ENCODE measurements at places on chromosomes 5 and 9. TPM values are rescaled to one million over a fixed set of nuclear protein-coding genes. Genes with fewer than 3 reads are reported as not detected.

The SSBP2 gene
- 62.9 TPM for total RNA-seq

The FGF10 gene
- total RNA-seq: 10.4 TPM

The CEL gene
- total RNA-seq: 0.17 TPM

The SHOC1 gene
- total RNA-seq: not detected

The SRD5A1 gene
- total RNA-seq: 6.4 TPM

The SLIT3 gene
- total RNA-seq: 86.6 TPM

The RGS7BP gene
- total RNA-seq: 1.2 TPM

The MYOT gene
- 35.6 TPM for total RNA-seq

The CNTLN gene
- 10.6 TPM for total RNA-seq

The TRIM14 gene
- total RNA-seq: 6.1 TPM

The UGT3A1 gene
- not detected for total RNA-seq

The PRDM9 gene
- total RNA-seq: not detected

All from esophagus muscularis mucosa (tissue), 4 donors.